ENCODE measurements at places on chromosomes 5 and 9.
A peak's percentile ranks its signal among the peaks of the same experiment; 100 is the strongest.

- no peak for DNase-seq
Measured at GRCh38 chr5:32410630-32411029, 33.9 kb downstream of the ZFR start.

DNA sequence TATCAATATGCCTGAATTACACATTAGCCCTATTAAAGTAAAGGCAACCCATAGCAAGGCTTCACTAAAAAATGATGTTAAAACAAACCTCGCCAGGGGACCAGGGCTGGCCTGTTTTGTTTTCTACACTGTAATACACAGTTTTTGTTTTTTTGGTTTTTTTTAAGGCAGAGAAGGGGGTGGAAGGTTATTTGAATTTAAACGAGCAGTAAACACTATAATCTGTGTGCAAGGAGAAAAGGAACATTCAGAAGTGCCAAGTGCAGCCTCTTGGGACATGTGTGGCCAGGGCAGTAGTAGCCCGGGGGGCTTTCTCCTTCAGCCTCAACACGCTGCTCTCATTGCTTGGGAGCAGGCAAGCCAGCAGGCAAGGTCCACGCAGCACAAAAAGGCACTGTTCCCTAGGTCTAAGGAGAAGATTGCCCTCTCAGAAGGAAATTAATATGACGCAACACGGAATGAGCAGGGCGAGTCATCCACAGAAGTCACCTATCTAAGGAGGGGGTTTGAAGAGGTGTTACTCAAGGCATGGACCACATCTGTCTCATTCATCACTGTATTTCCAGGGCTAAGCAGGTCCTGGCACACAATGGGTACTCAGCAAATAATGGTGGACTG lies 16.2 kb downstream of the SIL1 start:
- peak; percentile 36 for DNase-seq

DNA sequence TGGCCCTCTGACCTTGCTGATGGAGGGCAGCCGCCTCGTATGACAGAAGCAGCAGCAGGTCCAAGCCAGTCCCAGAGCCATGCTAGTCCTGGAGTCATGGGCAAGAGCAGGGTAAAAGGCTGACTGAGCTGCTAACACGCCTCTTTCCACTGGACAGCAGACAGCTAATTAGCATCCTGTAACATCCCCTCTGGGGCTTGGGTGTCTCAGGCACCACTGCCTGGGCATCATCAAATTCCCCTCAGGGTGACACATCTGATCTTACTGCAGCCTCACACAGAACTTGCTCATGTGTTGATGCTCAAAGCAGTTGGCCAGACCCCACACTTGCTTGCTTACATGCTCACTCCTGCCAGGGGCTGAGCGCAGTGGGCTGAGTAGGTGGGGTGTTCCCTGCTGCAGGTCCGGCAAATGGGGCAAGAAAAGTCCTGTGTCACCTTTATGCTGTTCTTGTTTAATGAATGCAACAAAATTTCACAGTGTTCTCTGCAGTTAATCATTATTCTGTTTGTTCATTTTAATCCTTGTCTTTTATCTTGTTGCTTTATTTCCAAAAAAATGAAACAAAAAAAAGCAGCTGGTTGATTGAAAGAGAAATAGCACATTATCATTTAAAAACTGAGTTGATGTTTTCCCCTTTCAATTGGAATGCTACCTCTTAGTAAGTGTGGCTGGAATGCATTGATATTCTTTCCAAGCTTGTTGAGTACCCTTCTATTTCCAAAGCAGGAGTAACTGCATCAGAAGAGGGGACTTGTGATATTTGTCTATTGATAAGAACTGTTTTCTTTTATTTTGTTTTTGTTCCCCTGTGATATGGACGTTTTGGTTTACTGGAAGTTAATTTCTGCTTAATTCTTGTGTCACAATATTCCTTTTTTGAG lies 254.1 kb downstream of the CDH18 start:
- no peak for DNase-seq

GRCh38 chr5:176133877-176134276 lies 104.3 kb upstream of the SIMC1 start:
- no peak for DNase-seq

DNA sequence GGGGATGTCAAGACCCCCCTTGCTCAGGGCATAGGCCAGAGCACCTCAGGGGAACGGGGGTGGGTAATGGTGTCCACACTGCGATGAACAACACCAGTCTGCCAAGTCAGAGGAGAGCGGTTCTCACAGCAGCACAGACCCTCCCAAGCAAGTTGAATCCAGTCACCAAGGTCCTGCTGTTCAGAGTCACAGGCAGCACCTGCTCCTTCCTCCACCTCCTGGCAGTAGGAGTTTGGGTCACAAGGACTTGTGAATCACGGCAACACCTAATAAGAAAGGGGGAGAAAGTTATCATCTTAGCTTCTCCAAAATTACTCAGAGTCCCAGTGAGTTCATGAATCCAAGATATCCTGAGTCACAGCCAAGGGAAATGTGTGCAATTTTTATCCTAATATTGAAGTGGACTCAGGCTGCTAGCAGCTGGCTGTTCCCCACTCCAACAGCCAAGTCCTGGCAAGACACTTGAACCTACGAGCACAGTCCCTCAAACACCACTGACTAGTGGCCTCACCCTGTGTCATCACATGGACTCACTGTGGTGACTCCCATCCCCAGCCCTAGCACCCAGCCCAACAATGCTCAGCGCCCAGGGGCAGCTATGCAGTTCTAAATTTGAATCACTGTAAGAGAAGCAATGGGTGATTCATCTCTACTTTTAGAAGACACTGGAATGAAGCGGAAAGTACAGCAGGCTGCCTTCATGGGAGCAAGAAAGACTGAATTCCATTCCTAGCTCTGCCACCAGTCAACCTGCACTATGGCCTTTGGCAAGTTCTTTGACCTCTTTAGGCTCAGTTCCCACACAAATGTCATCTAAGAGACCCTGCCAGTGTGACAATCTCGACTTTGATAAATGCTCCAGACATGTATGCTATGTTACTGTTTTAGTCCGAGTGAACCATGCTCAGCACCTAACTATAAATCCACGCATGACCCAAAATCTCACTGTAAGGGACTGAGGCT lies 113.7 kb downstream of the KLHL3 start:
- no peak for DNase-seq

DNA sequence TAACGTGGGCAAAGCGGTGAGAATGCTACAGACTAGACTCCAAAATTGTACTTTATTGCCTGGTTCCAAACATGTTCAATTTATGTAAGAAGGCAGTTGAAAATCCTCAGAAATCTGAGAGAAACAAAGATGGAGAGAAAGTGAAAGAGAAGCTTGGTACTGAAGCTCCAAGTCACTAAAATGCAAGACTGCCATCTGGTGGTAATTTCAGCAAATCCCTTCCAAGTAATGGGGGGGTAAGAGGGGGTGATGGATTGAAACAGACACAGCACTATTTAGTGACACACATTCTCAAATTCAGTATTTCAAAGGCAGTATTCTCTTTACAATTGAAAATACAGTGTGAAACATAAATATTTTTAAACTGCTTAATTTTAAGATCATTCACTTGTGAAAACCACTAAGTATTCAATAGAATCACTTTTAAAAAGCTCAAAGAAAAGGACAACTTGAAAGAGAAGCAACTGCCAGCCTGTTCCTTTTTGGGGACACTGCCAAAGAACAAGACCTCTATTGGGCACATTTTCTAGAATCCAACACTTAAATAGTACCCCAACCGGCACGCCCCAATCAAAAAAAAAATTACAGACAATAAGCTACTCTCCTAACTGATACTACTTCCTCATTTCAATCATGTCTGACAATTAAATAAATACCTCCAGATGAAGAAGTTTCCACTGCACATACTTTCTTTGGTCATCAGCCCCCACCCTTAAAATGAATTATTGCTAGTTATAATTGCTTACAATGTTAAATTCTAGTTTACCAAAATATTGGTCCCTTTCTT lies 131.5 kb downstream of the AGTPBP1 start:
- DNase-seq = peak; percentile 51

- DNase-seq = no peak
Measured at GRCh38 chr5:172076761-172077244, 70.4 kb upstream of the FBXW11 start.

DNA sequence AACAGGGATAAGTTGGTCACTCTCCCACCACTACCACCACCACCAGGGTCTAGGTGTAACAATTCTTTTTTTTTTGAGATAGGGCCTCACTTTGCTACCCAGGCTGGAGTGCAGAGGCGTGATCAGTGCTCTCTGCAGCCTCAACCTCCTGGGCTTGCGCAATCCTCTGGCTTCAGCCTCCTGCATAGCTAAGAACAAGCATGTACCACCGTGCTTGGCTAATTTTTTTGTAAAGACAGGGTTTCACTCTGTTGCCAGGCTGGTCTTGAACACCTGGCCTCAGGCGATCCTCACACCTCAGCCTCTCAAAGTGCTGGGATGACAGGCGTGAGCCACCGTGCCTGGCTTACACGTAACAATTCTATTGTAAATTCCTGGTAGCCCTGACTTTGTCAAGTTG lies 27.5 kb downstream of the CORO2A start:
- no peak for DNase-seq

DNA sequence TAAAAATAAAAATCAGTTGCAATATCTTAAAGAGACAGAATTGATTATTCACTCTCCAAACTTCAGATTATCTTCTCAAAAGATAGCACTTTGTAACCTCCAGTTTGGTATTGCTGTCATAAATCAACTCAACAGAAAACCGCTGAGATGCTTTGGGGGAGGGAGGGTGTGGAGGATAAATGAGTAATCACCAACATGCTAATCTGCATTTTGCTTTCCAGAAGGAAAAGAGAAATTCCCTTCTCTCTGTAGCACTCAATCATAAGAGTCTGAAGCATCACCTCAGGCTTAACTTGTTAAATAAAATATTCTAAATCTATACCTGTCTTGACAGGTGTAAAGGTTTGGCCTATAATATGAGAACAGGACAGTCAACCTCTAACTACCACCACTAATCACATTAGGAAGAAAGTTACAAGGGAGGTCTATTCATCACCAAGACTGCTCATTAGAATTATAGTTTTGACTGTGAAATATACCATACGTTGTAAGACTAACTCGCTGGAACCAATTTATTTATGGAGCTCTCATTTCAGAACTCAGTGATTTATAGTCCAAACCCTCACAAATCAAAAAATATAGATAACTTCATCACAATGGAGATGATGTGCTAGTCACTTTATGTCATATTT lies 89.0 kb downstream of the PIK3R1 start:
- no peak for DNase-seq

DNA sequence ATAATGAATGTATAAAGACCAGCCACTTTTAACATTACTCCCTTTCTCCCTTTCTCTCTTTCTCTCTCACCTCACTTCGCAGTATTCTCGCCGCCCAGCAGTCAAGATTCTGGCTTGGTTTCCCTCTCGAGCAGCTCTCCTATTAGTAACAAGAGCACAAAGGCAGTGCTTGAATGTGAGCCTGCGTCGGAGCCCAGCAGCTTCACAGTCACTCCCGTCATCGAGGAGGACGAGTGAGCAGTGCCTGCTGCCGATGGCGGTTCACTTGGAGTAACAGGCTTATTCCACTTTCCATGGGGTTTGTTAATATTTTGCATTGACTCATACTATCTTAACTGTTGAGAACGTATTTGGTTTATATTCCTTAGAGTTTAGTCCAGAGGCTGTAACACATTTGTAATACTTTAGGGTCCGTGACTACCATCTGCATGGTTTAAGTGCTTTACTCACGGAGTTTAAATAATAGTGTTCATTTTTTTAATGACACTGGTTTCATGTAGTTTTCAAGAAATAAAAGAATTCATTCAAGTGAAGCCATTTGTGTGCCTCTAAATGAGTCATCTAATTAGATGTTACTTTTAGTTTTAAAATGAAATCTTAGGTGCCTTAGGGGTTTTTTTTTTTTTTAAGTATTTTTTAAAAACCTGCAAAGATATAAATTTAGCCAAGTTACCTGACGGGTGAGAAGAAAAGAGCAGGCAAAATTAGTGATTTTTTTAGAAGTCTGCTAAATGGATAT lies 8.4 kb upstream of the DMRT3 start:
- DNase-seq = no peak

- DNase-seq = no peak
Measured at GRCh38 chr9:36560771-36561170, 11.9 kb upstream of the MELK start.

- peak; percentile 81 for DNase-seq
Measured at GRCh38 chr9:35945341-35946018, 12.5 kb downstream of the OR2S2 start.

DNA sequence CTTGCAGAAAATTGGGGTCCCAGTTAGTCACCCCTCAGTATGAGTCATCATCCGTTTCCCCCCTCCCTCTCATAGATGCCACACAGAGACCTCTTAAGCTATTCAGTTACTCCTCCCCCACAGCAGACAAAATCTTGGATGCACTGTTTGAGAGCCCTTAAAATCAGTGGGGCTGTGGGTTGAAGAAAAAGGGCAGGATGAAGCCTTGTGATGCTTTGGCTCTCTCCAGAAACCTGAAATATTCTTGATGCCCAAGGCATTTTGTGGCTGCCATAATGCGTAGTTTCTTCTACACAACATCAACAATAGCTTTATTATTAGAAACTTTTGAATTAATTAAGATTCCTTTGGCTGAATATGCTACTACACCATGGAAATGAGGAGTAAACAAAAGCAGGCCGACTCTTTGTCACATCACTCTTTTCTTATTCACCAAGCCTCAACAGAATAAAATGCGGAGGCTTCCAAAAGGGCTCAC lies 133.8 kb downstream of the MRPS30 start:
- DNase-seq = no peak

DNA sequence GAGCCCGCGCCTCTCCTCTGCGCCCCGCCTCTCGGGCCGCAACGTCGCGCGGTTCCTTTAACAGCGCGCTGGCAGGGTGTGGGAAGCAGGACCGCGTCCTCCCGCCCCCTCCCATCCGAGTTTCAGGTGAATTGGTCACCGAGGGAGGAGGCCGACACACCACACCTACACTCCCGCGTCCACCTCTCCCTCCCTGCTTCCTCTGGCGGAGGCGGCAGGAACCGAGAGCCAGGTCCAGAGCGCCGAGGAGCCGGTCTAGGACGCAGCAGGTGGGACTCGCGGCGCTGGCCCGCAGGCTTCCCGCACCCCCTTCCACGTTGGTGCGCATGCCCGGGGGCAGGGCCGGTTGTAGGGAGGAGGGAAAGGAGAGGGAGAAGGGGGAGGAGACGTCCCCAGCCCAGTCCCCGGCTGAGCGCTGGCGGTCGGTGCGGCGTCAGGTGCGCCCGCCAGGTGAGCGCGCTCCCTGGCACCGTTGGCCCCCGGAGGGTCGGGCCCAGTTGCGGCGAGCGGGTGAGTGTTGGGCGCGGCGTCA lies at the start of gene OCLN:
TSS of gene OCLN (plus strand) at position 400 of the 532 bp plus-strand sequence. CDS start 11,455 bp downstream, outside the sequence.
- peak; percentile 81 for DNase-seq

- DNase-seq = peak; percentile 84
Measured at GRCh38 chr5:55218967-55219366, 8.1 kb downstream of the MCIDAS start.

- DNase-seq = no peak
Measured at GRCh38 chr5:81739291-81739690, 11.6 kb downstream of the SSBP2 start.

GRCh38 chr9:18726546-18726945 lies 252.6 kb downstream of the ADAMTSL1 start:
- DNase-seq = no peak

DNA sequence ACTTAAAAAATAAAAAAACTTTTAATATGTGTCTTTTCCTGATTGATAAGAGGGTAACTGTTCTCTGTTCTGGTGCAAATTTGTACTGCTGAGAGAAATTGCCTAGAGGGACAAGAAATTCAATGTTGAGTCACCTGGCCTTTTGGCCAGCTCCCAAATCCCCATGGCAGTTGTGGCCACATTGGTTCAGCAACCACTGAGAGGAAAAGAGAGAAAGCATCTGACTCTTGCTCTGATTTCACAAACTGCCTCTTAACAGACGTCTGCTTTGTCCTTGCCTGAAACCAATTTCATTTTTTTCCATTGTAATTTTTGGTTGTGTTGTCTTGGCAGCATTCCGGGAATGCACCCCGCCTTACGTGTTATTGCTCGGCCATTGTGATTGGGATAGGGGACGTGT lies 42.4 kb downstream of the NTRK2 start:
- DNase-seq = no peak

GRCh38 chr9:93345643-93346230 lies 105.7 kb upstream of the FAM120A start:
- DNase-seq = no peak
